ENCODE measurements at places on chromosomes 4 and X.

DNA sequence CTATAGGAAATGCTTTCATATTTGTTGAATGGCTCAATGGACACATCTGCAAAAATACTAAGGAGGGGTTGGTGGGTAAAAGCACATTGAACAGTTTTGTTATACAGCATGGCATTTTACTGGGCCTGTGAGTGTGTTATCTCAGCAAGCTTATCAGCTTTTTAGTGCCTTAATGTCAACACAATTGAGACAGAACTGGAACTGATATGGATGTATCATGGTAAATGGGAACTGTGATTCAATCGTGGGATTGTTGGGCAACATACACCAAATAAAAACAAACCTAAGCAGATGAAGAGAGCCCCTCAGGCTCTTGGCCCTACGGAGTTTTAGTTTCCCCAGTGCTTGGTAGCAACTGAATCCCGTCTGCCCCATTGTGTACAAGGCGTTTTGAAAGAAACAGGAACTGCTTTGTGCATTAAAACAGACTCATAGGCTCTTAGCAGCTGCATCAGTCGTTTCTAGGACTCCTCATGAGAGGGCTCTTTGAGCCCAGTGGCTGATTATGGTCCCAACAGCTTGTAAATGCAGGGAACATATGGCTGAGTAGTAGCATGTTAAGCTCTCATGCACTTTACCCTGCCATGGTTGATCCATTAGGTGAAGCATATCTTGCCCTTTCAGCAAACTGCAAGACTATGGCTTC is 7.3 kb downstream of the GPR119 start:
- no peak for DNase-seq

- DNase-seq, result no peak
Observed at GRCh38 chr4:18213576-18214198, 192.1 kb upstream of the LCORL start.

DNA sequence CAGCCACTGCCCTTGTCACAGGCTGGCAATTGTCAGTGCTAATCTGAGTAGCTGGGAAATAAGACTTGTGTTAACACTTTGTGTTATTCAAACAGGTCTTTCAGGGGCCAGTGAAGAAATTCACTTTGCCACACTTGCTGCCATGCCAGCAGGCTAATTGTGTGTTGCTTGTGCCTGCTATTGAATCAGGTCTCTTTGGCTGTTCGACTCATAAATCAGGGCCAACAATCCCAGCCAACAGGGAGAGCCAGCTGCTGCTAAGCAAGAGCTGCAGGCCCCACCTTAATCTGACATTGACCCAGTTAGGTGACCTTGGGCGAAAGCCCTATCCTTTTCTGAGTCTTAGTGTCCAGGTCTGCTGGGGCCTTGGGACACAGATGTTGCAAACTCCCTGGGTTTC is 28.1 kb upstream of the MAMLD1 start:
- no peak for DNase-seq

GRCh38 chr4:33091961-33092360 is 2371.8 kb downstream of the PCDH7 start:
- DNase-seq, result no peak

DNA sequence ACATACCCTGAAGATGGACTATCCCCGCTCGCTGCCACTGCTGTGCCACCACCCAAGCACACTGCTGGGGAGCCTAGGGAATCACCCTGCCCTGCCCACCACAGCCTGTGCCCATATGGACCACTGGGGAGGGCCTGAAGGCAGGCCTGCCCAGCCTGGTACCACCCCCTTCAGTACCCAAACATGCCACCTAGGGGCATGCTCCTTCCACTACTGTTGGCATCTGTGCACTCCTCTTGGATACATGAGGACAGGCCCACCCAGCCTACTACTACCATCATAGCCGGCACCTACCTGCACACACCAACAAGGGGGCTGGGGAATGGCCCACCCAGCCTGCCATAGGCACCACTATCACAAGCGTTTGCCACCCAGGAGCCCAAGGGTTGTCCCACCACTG is 30.1 kb upstream of the PRDX4 start:
- DNase-seq, result no peak

DNA sequence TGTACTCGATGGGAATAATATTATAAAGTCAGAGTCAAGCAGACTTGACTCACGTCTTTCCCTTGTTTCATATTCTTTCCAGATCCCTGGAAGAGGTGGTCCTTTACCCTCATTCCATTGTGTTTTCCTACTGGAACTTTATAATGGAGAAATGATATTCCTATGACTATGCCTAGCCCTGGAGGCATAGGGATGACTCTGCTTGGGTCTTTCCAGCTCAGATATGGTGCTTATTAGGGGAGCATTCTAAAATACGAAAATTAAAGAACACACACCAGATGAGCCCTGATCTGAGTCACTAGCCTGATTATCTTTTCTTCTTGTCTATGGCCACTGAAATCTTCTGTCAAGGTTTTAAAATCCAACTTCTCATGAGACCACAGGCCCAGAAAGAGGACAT is 231.4 kb downstream of the ANKRD50 start:
- no peak for DNase-seq

DNA sequence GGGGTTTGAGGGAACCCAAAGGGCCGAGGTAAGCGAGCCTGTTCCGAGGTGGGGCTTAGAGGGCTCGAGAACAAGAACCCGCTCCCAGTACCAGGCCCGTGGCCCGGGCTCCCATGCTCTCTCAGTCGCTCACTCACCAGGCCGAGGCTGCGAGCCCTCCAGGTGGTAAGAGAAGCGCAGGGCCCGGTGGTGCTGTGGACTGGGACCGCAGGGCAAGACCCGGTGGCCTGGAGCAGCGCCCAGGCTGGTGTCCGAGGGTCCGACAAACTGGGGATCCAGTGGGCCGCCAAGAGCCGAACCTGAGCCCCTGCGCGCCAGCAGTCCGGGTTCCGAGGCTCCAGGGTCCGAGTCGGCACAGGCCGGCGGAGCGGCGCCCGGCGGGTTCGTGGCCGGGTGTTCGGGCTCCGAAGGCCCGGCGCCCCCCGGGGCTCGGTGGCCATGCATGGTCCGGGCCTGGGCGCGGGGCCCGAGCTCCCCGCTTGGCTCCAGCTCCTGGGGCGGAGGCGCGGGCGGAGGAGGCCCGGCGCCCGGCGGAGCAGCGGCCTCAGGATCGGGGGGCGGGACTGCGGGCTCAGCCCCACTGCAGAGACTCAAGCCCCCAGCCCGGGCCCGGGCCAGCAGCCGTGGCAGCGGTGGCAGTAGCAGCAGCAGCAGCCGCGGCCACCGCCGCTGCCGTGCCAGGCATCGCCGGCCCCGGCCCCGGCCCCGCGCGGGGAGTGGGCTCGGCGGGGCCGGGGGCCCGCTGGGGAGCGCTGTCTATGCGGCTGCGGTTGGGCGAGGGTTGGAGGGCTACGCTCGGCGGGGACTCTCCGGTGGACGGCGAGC is 833 bp downstream of the FGD1 start:
- no peak for DNase-seq

- no peak for DNase-seq
Observed at GRCh38 chr4:80065601-80066000, 7.4 kb downstream of the ANTXR2 start.

DNA sequence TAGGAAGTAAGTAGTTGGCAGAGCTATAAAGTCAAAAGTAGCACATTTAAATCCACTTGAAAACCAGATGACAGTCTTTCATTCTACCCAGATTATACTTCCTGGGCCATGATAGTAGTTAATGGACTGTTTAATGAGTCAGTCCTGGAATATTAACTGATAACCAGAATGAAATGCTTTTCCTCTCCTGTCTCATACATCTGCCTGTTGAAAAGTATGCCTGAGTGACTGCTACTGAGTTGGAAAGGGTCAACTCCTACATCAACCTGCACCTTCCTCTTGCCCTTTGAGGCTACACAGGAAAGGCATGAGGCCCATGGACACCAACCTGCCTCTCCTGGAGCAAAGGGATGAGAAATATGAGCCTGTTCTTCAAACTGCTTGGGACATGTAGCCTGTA is 36.0 kb upstream of the COX7B2 start:
- no peak for DNase-seq

DNA sequence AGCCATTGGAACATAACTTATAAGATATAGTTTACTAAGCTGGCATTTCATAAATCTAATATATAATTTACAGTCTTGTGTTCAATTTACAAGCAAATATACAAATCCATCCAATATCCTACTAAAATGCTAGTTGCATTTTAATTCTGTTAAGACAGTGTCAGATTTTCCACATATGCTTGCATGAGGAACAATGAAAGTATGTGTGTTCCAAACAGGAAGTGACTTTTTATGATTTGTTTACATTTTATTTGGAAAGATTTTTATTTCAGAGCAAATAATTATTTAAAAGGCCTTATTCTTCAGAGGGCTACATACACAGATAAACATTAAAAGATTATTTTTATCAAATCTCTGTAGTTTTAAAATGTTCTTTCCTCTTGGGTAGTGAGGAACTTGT is 130.1 kb downstream of the KLHL34 start:
- DNase-seq, result no peak

GRCh38 chr4:20512985-20513384 is 187.3 kb upstream of the PACRGL start:
- DNase-seq, result no peak

DNA sequence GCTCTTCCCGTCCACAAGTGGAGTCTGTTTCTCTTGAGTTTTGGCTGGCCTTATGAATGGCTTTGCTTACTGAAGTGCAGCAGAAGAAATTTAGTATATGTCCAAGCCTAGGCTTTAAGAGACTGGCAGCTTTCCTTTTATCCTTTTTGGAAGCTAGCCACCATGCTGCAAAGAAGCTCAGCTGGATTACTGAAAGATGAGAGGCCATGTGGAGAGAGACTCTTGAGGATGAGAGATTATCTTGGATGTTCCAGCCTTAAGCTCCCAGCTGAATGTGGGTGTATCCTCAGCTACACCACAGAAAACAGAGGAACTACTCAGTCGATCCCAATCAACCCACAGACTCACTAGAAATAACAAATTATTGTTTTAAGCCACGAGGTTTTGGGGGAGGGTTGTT is 12.5 kb downstream of the CCNG2 start:
- no peak for DNase-seq

DNA sequence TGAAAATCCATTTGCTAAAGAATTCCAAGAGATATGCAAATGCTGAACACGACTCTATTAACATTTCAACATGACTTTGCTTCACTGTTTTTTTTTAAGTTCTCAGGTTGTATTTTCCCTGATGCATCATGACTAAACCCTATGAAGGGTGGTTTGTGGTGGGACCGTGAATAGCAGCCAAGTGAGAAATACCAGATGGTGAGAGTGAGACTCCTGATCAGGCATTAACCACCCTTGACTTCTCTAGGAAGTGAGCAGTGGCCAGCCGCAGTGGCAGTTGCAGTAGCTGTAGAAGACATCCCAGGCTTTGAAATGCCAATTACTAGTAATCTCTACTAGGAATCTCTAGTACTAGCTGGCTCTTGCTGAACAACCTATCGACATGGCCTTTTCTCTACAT is 383.4 kb downstream of the FAM133A start:
- no peak for DNase-seq

GRCh38 chrX:12819222-12819621 is 28.0 kb downstream of the PRPS2 start:
- no peak for DNase-seq

GRCh38 chr4:76897536-76898384 is at the start of gene SOWAHB:
Gene SOWAHB (minus strand): TSS chr4:76898144. CDS start chr4:76897849, 295 bp downstream.
- DNase-seq, result no peak

DNA sequence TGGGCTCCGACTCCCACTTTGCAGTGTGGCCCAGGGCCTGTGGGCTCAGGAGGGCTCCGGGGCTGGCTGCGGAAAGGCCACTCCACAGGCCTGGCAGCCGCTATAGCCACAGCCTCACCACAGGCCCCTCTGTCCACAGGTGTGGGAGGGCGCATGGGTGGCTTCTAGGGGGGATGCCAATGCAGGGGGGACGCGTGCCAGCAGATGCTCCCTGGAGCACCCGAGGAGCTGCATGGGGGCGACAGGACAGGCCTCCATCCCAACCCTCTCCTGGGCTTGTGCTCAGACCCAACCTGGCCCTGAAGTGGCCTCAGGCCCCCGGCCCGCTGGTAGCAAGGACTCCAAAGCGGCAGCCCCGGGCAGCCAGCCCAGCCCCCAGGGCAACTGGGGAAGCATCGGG is 8.0 kb downstream of the BGN start:
- DNase-seq, result no peak

GRCh38 chr4:5912614-5913019 is 19.7 kb upstream of the CRMP1 start:
- no peak for DNase-seq

DNA sequence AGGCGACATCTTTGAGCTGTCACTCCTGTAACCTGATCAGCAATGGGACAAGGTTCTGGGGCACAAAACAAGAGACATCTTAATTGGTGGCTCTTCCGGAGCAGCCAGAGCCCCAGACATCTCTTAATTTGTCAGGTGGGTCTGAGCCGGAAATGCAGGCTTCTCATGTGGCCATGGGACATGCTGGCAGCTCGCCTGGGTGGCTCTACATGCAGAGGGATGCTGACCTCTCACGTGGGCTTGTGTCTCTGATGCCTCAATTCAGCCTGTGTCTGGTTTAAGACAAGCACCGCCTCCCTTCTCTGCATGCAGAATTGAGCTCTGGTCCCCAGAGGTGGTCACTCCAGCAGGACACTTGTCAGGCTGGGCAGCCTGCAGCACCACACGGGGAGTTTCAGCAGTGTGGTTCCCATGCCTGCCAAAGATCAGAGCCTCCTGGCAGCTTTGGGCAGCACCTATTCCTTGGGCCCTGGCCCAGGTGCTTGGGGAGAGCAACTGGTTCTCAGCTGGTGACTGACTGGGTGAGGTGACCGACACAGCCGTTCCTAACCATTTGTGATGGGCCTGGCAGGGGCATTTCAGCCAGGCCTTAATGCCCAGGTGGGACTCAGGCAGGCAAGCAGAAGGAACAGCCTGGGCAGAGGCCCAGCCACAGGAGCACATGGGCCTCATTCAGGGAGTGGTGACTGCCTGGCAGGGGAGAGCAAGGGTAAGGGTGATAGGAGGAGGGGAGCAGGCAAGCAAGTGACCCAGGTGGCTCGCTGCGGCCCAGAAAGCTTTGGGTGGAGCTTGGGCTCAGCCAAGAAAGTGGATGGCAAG is 53.4 kb downstream of the HMX1 start:
- no peak for DNase-seq

- no peak for DNase-seq
Observed at GRCh38 chrX:123993326-123993725, 31.8 kb downstream of the STAG2 start.

DNA sequence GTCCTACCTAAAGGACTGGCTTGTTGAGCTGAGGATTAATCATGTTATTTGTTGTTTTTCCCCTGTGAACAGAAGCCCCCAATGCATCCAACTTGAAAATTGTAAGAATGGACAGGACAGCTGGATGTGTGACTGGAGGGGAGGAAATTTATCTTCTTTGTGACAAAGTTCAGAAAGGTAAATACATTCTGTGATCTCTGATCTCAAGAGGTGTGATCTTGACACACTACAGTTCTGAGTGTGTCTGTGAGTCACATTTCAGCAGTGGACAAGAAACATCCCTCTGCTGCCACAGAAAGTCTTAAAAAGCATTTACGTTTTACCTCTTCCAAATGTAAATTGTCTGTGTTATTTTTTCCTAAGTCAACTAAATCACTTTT is 79.3 kb downstream of the NFKB1 start:
- no peak for DNase-seq

DNA sequence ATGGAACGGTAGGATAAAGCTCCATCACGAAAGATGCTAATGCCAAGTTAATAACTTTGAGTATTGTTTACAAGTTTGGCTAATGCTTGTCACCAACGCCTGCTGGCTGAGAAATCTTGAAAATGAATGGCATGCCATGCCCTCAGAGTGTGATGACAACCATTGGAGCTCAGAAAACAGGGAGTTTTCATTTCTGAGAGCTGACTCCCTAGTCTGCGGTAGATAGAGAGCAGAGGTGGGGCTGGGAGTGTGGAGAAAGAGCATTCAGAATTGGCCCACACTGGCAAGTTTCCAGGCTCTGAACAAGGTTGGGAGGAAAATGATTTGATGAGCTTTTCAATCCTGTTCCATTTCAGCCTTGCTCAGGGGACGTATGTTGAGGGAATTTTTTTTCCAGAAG is 183.9 kb downstream of the CPEB2 start:
- DNase-seq, result no peak
